Central memory CD4-positive, alpha-beta T cell (primary cell): ENCODE measurements at places on chromosomes 6 and 20.

- no peak for DNase-seq
Observed at GRCh38 chr20:62952968-62953838, 694 bp downstream of the SLC17A9 start.

GRCh38 chr6:166389119-166389518 is 6.4 kb upstream of the MPC1 start:
- DNase-seq: no peak

DNA sequence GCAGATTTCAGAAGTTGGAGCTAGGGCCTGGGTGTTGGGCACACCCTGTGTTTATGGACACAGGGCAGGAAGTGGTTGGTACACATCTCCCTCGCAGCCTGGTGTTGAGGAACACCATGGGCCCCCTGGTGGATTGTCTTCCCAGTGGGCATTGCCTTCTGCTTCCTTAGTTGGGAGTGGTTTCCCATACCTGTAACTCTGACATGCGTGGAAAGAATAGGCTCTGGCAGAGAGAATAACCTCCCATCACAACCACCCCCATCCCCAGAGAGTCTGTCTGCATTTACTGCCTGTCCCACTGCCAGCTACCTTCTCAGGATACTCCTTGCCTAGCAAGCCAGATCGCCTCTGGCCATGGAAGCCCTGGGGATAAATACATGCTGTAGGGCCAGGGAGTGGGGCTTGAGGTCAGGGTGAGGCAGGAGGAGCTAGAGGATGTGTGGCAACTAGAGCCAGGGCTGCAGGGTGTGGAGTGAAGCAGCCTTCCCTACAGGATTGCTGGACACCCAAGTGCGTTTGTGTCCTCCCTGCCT is 14.7 kb downstream of the LRRC73 start:
- DNase-seq: peak; percentile 32

DNA sequence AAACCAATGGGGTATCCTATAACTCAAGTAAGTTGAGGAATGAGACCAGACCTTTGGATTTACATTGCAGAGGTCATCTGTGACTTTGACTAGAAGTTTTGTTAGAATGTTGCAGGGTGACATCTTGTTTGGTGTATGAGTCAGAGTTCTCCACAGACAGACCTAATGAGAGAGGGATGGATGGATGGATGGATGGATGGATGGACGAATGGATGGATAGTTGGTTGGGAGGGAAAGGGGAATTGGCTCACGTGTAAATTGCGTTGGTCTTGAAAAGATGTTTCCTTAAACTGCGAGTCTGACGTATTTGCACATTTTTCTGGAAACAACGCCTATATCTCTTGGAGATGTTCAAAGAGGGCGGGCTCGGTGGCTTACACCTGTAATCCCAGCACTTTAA is 1.0 kb upstream of the MTRES1 start:
- DNase-seq: no peak

- DNase-seq: no peak
Observed at GRCh38 chr20:24913076-24913628, 35.9 kb upstream of the CST7 start.

DNA sequence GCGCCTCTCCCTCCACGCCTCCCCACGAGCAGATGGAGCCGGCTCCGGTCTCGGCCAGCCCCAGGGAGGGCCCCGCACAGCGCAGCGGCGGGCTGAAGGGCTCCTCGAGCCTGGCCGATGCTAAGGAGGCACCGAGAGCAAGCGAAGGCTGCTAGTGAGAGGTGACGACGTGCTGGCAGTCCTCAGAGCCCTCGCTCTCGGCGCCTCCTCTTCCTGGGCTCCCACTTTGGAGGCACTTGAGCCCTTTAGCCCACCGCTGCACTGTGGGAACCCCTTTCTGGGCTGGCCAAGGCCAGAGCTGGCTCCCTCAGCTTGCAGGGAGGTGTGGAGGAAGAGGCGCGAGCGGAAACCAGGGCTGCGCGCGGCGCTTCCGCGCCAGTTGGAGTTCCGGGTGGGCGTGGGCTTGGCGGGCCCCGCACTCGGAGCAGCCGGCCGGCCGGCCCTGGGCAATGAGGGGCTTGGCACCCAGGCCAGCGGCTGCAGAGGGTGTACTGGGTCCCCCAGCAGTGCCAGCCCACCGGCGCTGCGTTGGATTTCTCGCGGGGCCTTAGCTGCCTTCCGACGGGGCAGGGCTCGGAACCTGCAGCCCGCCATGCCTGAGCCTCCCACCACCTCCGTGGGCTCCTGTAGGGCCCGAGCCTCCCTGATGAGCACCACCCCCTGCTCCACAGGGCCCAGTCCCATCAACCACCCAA is 2.5 kb upstream of the TMEM14C start:
- peak; percentile 65 for DNase-seq

DNA sequence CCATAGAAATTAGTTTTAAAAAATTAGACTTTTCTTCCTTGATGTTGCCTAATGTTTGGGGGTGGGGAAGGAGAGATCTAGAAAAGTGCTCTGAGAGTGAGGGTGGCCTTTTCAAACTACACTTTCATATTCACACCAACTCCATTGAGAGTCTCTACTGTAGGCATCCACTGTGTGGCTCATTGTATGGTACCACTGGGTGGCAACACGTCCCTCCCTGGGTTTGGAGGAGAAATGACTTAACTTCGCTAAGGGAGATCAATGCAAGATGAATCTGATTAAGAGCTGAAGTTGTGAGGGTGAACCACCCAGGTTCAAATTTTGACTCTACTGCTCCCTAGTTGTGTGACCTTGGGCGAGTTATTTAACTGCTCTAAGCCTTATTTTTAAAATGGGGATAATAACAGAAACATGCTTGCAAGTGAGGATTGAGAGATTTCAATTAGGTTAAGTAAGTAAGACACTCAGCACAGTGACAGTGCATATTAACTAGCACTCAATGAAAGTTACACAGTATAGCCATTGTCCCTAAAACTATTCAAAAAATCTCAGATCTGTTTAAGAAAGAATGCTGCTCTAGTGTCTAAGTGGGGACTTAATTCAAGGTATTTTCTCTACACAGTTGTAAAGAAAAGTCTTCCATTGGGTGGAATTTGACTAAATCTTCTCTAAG is 193.5 kb upstream of the CNR1 start:
- DNase-seq: no peak

GRCh38 chr6:132380358-132381029 is 20.8 kb downstream of the MOXD1 start:
- DNase-seq: no peak

GRCh38 chr6:56517155-56517745 is 125.4 kb downstream of the DST start:
- no peak for DNase-seq

DNA sequence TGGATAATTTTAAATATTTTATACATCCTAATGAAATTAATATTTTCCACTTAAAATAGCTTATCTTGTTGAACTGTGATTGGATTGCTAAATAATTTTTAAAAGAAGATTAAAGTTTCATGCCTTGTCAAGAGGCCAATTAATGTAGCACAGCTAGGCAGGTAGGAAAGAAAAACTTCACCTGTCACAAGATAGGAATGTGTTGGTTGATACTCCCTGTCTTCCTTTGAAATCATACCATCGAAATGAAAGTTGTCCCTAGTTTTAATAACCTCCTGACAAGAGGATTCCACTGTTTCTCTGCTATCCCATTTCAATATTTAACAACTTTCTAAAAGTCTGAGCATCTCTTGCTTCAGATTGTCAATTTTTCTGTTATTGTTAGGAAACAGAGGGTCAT is 80.8 kb downstream of the BMP6 start:
- DNase-seq: no peak

- DNase-seq: no peak
Observed at GRCh38 chr20:33843050-33843449, 31.9 kb downstream of the CHMP4B start.

DNA sequence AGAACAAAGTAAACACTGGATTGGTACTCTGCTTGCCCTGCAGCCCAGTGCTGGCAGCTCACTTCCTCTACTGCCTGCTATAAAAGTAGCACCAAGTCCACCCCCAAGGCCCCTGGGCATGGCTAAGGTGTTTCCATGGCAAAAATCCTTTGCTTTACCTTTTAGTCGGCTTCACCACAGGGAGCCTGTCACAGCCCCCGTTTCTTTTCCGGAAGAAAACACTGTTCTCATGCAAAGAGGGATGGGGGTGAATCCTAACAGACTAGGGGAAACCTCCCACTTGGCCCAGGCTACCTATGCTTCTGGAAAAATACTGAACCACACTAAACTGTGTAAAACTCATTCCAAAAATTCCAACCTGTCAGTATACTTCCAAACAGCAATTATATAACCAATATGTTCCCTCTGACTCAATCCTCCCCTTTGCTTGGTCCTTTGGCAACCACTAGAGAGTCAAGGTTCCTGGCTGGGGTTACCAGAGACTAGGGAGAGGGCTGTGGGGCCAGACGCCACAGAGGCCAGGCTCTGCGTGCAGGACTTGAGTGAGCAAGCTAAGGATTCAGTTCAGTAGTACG is 16.1 kb downstream of the PPIL1 start:
- DNase-seq: no peak

DNA sequence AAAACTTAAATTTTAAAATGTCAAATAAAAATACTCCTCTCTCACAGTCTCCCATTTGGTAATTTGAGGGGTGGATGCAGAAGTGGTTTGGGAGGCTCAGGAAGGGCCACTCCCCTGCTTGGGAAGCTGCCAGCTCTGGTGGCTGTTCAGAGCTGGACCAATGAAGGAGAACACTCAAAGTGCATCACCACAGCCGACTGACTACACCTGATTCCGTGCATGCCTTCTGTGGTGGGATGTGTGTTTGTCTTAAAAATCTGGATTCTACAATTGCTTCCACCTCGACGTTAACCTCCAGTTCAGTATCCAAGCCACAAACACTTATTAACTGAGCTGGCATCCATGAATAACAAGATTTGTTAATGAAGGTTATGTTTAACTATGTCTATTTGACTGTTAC is 137.3 kb downstream of the FOXC1 start:
- DNase-seq: no peak

- no peak for DNase-seq
Observed at GRCh38 chr6:56714982-56715456, 72.3 kb upstream of the DST start.

DNA sequence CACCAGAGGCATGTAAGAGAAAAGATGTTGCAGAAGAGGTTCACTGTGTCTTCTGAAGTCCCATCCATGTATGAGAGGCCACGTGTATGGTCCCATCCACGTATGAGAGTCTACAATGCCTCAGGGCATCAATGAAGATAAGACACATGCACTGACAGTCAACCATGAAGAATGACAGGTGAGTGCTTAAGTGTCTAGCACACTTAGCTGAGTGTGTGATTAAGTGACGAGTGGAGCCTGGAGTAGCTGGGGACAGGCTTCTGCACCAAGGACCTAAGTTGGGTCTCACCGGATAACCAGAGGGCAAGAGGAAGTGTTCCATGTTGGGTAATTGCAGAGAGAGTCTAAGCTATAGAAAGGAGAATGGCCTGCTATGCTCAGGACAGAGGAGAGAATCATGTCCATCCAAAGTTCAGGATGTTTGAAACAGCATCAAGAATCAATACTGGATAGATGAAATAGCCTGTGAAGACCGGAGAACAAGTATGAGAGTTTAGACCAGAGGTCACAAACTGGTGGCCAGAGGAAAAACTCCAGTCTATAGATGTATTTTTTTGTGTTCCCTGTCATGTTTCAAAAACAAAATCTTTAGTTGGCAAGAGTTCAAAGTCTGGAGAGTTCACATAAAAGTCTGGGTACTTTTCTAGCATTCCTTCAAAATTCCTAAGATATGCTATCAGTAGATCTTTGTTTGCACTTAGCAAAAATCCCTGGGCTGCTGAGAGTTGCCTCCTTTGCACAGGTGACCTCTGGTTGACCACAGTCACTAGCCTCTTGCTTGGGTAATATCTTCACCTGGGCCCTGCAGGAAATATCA is 165.8 kb downstream of the KIF16B start:
- no peak for DNase-seq
